Cardiac muscle cell (in vitro differentiated cells and primary cell): ENCODE measurements at places on chromosomes 4 and X. TPM values are rescaled to one million over a fixed set of nuclear protein-coding genes. Genes with fewer than 3 reads are reported as not detected.
A peak's percentile ranks its signal among the peaks of the same experiment; 100 is the strongest.

GRCh38 chrX:118455013-118455412 lies 40.6 kb upstream of the DOCK11 start:
- DNase-seq, result no peak

SMIM14 gene
- 4.5 and 5.2 TPM in 2 replicates for total RNA-seq

GRCh38 chrX:64204701-64205440 lies 637 bp downstream of the AMER1 start:
- DNase-seq, result peak; percentile 34

MAGEB5 gene
- total RNA-seq, result not detected in 2 replicates

DNA sequence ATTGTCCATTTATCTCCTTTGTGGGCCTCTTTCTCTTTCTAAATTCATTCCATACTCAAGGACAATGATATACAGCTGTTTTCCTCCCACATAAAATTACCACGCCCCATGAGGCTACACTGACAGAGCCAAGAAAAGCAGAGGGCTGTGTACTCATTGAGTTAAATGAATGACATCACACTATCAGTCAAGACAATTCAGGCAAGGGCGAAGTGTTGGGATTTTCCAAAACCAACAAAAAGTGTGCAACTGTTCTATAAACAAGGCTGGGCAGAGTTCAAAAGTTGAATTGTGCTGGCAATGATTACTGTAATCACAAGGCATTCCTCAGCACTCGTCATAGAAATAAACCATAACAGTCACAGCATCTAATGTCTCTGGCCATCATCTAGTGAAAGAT lies 799.6 kb upstream of the DIAPH2 start:
- DNase-seq, result peak; percentile 75

GRCh38 chr4:81355136-81355535 lies 116.6 kb downstream of the RASGEF1B start:
- DNase-seq, result no peak

ARSJ gene
- 0.30 and 0.85 TPM in 2 replicates for total RNA-seq

DNA sequence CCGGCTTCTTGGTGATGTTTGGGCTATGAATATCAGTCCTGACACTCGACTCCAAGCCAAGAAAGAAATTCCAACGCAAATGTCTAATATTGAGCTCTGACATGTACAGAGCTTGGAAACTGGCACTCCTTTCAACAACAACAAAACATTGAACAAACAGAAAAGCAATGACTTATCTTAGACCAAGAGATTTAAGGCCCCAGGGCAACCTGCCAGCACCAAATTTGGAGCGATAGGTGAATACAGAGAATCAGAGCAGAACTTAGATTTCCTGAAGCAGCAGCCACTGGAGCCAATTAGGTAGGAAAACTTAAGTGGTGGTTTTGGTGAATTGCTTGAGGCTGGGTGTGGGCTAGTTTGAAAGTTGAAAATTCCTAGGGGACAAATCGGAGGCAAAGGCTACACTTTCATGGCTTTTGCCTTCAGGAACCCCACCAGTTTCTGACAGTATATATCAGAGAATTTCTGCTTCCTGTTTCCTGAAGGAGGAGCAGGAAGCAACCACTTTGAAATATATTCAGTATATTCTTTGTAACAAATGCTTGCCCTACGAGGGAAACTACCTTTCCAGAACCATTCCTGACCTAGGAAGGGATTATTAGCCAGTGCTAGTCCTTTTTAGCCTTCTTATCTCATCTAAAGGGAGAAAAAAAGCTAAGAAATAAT lies 10.1 kb upstream of the FMR1 start:
- DNase-seq, result no peak

SLC39A8 gene
- total RNA-seq, result 20.4 and 24.5 TPM in 2 replicates

- no peak for DNase-seq
Measured at GRCh38 chr4:123312951-123313592, 83.5 kb upstream of the SPRY1 start.

- peak; percentile 62 for DNase-seq
Measured at GRCh38 chr4:144787365-144788258, 141.7 kb downstream of the HHIP start.

DNA sequence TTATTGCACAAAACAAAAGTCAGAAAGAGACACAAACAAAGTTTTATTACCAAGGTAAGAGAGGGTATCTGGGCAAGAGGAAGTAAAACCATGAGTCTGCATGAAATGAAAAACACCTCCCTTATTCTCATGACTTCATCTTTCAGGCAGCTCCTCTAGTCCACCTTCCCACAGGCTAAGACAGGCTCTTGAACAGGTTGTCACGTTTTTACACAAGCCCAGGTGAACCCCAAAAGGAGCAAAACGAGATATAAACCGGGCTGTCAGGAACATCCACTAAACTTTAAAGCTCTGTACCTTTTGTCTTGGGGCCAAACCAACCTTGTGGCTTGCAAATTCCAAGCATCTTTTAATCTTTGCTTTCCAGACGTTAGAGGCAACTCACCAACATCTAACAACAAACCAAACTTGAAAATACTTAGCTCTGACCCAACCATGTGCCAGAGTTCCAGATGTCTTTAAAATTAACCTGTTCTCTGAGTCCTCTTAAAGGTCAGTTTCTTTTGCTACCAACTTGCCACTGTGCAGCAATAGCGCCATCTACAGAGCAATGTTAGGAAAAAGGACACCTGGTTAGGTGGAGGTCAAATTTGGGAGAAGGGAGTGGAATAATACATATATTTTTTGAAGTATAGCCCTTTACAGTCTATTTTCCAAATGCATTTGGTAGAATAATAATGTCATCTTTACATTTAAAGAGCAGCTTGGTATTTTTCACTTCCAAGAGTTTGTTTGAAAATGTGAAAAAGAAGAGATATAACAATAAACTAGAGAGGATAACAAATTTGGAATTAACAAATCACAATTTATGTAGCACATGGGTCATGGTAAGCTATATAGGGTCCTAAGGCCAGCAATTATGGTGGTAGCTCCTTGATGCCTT lies 73.1 kb downstream of the QRFPR start:
- DNase-seq, result peak; percentile 79

TMEM255A gene
- total RNA-seq, result 2.3 and 3.1 TPM in 2 replicates
